ENCODE measurements at places on chromosomes 2 and 18. TPM values are rescaled to one million over a fixed set of nuclear protein-coding genes. Genes with fewer than 3 reads are reported as not detected.

The IL36A gene
- not detected for total RNA-seq

The LINC00305 gene
- total RNA-seq = not detected

The OSGEPL1 gene
- 4.0 TPM for total RNA-seq

The C2orf81 gene
- 2.2 TPM for total RNA-seq

The DAW1 gene
- total RNA-seq = 3.8 TPM

The CD207 gene
- total RNA-seq = not detected

The ITGB6 gene
- total RNA-seq = 0.79 TPM

The MDH1B gene
- 1.7 TPM for total RNA-seq

The FASTKD2 gene
- 33.7 TPM for total RNA-seq

The RIT2 gene
- total RNA-seq = not detected

The AQP12A gene
- not detected for total RNA-seq

The ARHGEF33 gene
- not detected for total RNA-seq

The OR6B2 gene
- not detected for total RNA-seq

The SCN2A gene
- not detected for total RNA-seq

The PRADC1 gene
- total RNA-seq = 25.4 TPM

The ADRA2B gene
- not detected for total RNA-seq

The SH3RF3 gene
- total RNA-seq = 0.63 TPM

The PLGLB2 gene
- total RNA-seq = not detected

The GAREM2 gene
- 10.3 TPM for total RNA-seq

The DPP4 gene
- 0.79 TPM for total RNA-seq

The EFHD1 gene
- total RNA-seq = 1.8 TPM

The ZEB2 gene
- total RNA-seq = 6.7 TPM

The AMER3 gene
- not detected for total RNA-seq

The MC5R gene
- not detected for total RNA-seq

The CDCA7 gene
- total RNA-seq = 43.9 TPM

The MAPRE2 gene
- total RNA-seq = 17.0 TPM

The ANO7 gene
- 2.2 TPM for total RNA-seq

The UGT1A7 gene
- total RNA-seq = 6.2 TPM

The HOXD1 gene
- not detected for total RNA-seq

The TTL gene
- 29.5 TPM for total RNA-seq

The ALPI gene
- total RNA-seq = not detected

The CYBRD1 gene
- total RNA-seq = 35.8 TPM

The LYPD1 gene
- 12.0 TPM for total RNA-seq

The SYT4 gene
- not detected for total RNA-seq

The EPHA4 gene
- total RNA-seq = 1.3 TPM

The SALL3 gene
- not detected for total RNA-seq

The COLEC11 gene
- total RNA-seq = 0.40 TPM

The DPYSL5 gene
- 7.5 TPM for total RNA-seq

The POTEI gene
- total RNA-seq = not detected

The GKN2 gene
- total RNA-seq = 4.3 TPM

The LAMA3 gene
- 51.0 TPM for total RNA-seq
